Amniotic stem cell (primary cell): ENCODE measurements at places on chromosomes 3 and 15.

- no peak for DNase-seq
Measured at GRCh38 chr15:57457726-57458125, 81.4 kb downstream of the CGNL1 start.

GRCh38 chr15:41778521-41778920, 4.2 kb downstream of the MAPKBP1 start:
- DNase-seq = no peak

DNA sequence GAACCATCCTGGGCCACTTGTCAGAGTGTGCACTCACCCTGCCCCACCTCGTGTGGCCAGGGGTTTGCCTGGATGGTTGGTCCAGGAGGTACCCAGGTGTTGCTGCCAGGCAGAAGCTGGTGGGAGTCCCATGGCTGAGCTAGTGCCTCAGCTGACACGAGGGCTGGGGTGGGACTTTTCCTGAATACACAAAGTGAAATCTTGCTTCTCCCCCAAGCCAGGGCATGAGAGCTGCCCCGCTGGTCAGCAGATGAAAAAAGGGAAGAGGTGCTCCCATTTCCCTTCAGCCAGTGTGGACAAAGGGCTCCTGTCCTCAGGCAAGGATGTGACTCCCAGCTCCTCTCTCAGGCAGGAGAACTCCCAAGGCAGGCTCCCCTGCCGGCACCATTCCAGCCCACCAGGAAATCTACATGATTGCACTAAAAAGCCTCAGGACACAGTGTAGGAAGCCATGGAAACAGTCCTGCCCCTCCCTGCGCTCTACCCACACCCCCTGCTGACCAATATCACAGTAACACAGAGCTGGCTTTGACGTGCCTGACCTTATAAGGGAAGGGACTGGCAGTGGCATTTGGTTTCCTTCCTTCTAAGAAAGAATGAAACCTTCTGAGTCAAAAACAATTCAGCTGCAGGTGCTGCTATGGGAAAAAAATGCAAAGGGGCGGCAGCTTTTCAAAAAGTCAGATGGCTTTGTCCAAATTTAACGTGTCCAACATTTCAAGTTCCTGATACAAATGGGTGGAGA, 33.9 kb downstream of the MYO5C start:
- peak; percentile 48 for DNase-seq

DNA sequence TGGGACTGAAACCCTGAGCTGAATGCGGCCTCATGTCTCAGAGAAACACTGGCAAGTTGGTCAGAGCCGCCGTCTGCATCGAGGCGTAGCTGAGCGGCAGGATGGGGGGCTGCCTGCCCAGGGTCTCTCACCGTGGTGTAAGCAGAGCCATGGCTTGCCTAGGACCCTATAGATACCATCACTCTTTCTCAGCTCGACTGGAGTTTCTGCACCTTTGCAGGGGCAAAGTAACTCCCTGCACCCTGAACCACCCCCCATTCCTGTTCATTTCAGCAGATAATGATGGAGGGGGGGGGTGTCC, 28.4 kb upstream of the NR2E3 start:
- no peak for DNase-seq

DNA sequence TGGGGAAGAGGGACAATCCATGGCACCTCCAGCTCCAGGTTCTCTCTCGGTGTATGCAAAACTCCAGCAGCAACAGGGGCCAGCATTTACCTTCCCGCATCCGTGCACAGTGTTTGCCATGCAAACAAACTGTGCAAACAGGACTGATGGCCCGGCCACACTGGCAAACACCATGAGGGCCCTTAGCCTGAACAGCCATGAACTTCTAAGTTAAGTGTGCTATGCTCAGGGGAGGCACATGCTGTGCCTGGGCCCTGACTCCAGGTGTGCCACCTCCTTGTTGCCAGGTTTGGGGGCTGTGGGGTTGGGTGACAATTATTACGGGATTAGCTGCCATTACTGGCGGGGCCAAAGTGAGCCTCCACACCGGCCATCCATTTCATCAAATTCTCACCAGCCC, 57.5 kb downstream of the CACNA2D2 start:
- DNase-seq = no peak

DNA sequence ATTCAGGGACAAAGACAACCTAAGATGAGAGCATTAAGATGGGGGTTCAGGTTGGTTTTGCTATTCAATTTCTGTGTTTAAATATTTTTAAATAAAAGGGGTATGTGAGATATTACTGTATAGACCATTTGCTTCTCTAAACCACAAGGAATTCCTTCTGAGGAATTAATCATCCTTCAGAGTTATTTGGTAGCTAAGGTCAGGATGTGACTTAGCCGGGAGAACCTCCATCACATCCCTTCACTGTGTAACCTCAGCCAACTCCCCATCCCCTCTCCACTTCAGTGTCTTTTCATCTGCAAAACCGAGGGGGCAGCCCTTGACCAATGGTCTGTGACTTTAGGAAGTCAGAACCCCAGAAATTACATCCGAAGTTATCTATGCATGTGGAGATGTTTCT, 48.7 kb upstream of the SKOR1 start:
- DNase-seq = no peak

DNA sequence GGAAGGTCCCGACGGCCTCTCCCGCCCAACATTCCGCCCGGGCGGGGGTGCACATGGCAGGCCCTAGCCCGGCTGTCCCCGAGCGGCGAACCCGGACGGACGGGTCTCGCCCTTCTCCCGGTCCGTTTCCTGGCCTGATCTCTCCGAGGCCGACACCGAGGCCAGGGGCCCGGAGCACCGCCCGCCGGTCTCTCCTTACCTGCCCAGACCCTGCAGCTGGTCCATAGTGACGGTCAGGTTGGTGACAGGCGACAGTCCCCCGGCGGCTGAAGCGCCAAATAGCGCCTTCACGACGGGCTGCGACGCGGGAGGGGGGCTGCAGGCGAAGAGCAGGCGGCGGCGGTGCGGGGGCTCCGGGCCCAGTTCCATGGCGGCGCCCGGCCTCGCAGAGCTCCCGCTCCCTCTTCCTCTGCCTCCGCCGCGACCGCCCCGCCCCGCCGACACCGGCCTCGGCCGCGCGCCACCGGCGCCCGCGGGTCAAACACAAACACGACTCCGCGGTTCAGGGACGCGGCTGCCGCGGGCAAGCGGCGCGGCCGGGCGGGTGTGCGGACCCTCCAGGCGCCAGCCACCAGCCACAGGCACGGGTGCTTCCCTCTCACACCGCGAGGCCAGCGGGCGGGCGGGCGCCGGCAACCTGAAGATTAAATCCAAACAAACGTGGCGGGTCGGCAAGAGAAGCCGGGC, 495 bp downstream of the CDC25A start:
- DNase-seq = no peak

GRCh38 chr3:119149484-119149883, 3.5 kb downstream of the TEX55 start:
- DNase-seq = no peak

- DNase-seq = no peak
Measured at GRCh38 chr3:63279005-63279841, 1.1 kb downstream of the SYNPR start.

GRCh38 chr3:188607805-188608315, 453.9 kb downstream of the LPP start:
- no peak for DNase-seq

GRCh38 chr3:39254806-39255449, 24.9 kb downstream of the CX3CR1 start:
- DNase-seq = no peak

DNA sequence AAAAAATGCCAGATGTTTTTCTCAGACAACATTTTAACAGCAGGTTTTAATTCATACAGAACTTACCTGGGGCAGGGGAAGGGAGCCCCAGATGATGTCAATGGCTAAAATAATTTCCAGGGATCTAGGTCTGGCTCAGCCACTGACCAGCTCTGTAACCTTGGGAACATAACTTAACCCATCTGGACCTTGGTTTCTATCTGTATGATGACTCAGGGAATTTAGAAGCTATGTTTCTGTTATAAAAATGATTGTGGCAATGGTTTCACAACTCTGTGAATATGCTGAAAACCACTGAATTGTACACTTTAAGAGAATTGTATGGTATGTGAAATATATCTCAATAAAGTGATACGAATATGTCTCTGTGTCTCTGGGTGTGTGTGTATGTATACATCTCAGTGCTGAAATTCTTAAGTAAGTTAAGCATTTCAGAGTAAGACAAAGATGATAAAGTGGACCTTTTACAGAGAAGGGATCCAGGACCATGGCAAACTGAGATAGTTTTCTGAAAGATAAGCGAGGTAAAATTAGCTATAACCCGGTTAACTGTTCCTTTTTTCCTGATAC, 2.9 kb downstream of the SH3GL3 start:
- no peak for DNase-seq

DNA sequence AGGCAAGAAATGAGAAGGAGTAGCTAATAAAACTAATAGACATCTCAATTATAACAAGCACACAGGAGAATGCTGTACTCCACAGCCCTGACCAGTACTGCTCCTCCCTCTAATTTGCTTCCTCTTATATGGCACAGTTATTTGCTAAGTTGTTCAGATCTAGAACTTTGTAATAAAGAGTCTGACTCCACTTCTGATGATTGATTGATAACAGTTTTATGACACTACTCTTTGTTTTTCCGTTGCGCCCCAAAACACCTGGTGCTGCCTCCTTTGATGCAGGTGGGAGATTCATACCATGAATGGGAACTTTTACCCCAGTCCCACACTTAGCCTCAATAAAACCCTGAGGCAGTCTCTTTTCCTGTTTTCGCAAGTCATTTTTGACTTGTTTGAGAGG, 777.7 kb downstream of the GBE1 start:
- DNase-seq = no peak

GRCh38 chr15:86553108-86553507, 473.4 kb downstream of the AGBL1 start:
- no peak for DNase-seq

DNA sequence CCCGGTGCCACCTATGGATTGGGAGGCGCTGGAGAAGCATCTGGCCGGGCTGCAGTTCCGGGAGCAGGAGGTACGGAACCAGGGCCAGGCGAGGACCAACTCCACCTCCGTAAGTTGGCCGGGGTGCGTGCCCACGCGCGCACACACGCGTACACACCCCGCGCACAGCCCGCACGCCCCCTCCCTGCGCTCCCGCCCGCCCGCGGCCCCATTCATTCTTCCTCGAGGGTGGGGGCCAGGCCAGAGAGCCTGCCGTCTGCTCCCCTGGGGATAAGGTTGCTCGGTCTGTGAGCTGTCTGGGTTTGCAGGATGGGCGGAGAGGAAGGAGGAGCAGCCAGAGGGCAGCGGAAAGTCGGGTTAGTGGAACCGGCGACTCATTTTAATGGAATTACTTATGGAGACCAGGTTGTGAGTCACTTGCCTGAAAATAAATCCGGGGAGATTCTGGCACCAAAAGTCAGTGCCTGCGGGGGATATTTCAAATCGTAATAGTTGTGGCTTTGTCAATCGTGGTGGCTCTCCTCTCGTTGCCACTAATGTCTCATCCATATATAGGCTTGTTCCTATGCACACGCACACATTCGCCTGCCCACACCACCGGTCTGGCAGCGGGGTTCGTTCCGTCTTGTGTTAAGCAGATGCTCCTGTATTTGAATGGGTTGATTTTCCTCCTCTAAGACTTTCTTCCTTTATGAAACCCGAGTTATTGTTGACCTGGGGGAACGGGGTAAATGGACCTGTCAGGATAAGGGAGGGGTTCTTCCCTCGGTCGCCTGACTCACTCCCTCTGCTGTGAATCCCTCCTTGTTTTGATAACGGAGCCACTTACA, 223.4 kb upstream of the IL12A start:
- DNase-seq = peak; percentile 99

GRCh38 chr15:82554849-82555248, 14.6 kb upstream of the RPS17 start:
- DNase-seq = no peak

DNA sequence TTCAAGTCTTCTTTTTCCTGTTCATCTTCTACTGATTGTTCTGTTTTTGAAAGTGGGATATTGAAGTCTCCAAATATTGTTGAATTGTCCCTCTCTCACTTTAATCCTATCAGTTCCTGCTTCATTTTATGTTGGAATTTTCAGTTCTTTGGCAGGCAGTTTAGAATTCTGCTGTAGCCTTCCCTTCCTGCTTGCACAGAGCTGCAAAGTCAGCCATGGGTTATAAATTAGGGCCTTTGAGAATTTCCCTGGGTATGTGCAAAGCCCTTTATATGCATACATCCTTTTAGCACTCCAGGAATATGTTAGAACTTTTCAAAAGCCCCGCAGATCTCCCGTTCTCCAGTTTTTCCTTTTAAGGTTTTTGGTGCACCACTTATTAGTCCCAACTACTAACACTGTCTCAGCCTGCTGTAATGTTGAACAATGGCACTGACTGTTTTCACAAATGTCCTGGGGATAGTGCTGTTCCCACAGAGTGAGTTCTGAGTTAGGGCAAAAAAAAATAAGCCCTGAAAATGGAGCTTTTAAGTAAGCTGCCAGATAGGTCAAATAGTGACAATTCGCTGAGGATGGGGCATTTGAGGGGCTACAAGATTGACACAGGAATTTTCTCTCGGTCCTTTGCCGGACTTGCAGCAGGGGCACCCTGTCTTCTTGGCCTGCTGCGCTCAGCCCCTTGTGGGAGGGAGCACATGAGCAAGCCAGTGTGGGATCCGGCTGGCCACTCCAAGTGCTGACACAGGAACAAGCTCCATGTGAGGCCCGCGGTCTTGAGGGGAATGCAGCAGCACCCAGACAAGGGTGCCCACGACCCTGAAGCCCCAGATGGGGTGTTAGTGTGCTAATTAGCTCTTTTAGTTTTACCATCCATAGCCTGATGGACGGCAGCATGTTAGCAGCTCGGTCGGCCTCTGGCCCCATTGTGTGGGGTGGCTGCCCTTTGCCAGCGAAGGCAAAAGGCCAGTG, 96.0 kb downstream of the VPS8 start:
- no peak for DNase-seq

GRCh38 chr3:134325061-134325705, 49.1 kb downstream of the AMOTL2 start:
- no peak for DNase-seq

DNA sequence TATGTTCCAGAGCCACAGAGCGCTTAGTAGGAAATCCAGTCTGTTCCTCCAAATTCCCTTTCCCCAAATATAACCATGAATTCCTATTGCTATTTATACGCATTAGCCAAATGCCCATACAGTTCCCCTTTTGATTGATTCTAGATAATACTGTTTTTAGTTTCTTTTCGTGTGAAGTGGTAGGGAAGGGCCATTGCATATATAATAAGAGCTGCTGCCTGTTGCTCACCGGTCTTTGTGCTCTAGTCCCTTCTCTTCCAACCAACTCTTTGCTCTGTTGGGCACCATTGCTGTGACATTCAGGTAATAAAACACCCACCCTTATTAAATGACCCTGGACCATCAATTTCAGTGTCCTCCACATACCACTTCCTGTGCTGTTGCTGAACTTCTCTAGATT, 379.9 kb upstream of the KCNMB2 start:
- DNase-seq = no peak
